Endothelial cell of umbilical vein (primary cell): ENCODE measurements at places on chromosomes 11 and 22. TPM values are rescaled to one million over a fixed set of nuclear protein-coding genes. Genes with fewer than 3 reads are reported as not detected.

GRCh38 chr22:45969414-45969799 is 7.6 kb downstream of the WNT7B start:
- DNase-seq: no peak

DNA sequence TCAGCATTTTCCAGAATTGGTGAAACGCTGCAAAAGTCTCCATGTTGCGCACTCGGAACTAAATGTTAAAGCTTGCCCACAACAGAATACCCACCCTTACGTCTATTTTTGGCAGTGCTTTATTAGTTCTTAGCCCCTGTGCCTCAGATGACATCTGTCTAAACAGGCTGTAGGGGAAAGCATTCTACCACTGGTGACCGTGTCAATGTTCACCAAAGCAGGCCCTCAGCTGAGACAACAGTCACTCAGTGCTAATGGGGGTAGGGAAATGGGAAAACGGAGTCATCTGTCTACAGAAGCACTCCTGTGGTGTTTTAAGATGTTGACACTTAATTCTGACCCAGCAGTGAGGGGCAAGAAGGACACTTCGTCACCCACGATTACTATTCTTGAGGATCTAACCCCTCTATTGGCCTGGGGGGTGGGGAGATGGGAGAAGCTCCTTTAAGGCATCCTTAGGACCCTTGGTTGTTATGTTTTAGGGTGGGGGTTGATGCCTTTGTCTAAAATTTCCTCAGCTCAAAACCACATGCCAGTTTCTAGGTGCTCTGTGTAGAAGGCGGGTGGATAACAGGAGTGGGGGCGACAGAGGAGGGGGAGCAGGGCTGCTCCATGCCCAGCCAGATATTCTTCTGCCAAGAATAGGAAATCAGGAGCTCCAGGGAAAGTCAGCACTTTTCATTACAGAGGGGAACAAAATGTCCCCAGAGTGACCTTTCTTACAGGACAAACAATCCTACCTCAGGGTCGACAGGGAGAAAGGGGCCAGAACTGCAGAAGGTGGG is 15.6 kb upstream of the MFRP start:
- DNase-seq: no peak

GRCh38 chr11:28132548-28132947 is 24.4 kb downstream of the METTL15 start:
- no peak for DNase-seq

- no peak for DNase-seq
Measured at GRCh38 chr11:132217856-132218255, 847.4 kb downstream of the NTM start.

GRCh38 chr11:78795621-78796261 is 221.1 kb upstream of the NARS2 start:
- no peak for DNase-seq

GRCh38 chr11:82577246-82577645 is 156.4 kb downstream of the FAM181B start:
- no peak for DNase-seq

- DNase-seq: no peak
Measured at GRCh38 chr11:45159781-45160365, 13.4 kb downstream of the PRDM11 start.

DNA sequence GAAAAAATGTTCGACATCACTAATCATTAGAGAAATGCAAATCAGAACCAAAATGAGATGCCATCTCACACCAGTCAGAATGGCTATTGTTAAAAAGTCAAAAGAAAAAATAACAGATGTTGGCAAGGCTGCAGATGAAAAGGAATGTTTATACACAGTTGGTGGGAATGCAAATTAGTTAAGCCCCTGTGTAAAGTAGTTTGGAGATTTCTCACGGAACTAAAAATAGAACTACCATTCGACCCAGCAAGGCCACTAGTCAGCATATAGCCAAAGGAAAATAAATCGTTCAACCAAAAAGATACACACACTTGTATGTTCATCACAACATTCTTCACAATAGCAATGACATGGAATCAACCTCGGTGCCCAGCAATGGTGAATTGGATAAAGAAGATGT is 503.2 kb downstream of the OPCML start:
- DNase-seq: no peak

DNA sequence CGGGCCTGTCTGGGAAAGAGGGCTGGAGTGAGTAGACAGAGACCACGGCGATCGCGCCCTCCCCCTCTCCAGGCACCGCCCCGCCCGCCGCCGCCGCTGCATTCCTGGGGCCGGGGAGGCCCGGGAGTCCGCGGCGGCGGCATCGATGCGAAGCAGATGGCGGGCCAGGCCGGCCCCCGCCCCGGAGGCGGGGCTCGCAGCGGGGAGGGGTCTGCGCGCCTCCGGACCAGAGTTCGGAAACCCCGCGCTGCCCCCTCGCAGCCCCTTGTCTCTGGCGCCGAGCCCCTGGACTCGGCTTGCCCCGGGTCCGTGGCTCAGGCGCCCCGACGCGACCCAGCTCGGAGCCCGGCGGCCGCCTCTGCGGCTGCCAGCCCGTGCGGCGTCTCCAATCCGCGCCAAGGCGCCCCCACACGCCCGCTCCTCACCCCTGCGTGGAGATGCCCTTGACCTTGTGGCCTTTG is 1.3 kb downstream of the SCARF2 start:
- DNase-seq: no peak

GRCh38 chr22:36016684-36017083 is 11.9 kb downstream of the RBFOX2 start:
- no peak for DNase-seq

DNA sequence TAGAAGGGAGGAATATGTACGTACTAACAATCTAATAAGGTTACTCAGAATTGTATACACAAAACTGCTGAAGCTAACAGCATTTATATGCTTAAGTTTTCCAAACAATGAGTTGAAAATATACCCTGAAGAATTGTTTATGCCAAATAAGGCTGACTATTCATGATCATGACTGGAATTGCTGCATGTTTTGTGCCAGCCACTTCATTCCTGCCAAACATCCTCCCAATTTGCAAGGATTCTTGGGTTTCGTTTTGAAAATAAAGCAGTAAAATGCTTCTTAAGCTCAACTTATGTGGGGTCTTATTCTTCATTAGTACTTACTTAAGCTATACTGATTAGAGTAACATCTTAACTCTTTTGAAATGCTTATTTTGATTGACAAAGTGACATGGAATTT is 149.0 kb downstream of the SPON1 start:
- DNase-seq: no peak

DNA sequence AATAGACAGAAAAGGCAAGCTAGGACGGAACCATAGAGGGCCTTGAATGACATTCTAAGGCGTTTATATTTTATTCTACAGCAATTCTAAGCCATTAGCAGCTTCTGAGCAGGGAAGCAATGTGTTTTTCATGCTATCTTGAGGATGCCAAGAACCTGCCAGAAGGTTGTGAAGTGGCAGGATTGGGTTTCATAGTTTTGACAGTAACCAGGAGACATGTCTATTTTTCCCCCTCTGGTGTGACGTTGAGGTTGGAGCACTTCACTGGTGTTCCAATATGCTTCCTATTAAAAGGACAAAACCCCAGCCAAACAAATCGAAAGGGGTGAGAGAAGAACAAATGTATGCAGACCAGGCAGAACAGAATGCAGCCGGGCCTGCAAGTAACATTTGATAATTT is 148.2 kb downstream of the SPATA19 start:
- no peak for DNase-seq

The C11orf87 gene
- not detected in 2 replicates for total RNA-seq

The NCR3LG1 gene
- total RNA-seq: 8.1 and 8.7 TPM in 2 replicates

The HBE1 gene
- total RNA-seq: not detected in 2 replicates

The ANKK1 gene
- total RNA-seq: not detected in 2 replicates

The MARK2 gene
- 33.4 and 34.7 TPM in 2 replicates for total RNA-seq

The TESMIN gene
- 3.1 and 6.1 TPM in 2 replicates for total RNA-seq

The HSPB2 gene
- total RNA-seq: not detected in 2 replicates

The PATE4 gene
- not detected in 2 replicates for total RNA-seq

The BTG4 gene
- not detected in 2 replicates for total RNA-seq

The FAM180B gene
- total RNA-seq: not detected in 2 replicates

The SCN4B gene
- total RNA-seq: 0.13 and 0.23 TPM in 2 replicates
